ENCODE measurements at places on chromosomes 7 and 10.

DNA sequence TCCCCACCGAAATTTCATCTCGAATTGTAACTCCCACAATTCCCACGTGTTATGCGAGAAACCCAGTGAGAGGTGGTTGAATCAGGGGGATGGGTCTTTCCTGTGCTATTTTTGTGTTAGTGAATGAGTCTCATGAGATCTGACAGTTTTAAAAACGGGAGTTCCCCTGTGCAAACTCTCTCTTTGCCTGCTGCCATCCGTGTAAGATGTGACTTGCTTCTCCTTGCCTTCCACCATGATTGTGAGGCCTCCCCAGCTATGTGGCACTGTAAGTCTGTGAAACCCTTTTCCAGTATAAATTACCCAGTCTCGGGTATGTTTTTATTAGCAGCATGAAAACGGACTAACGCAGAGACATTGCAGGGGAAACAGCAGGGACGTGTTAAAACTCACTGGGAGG is 5.3 kb upstream of the OLAH start:
- no peak for DNase-seq

DNA sequence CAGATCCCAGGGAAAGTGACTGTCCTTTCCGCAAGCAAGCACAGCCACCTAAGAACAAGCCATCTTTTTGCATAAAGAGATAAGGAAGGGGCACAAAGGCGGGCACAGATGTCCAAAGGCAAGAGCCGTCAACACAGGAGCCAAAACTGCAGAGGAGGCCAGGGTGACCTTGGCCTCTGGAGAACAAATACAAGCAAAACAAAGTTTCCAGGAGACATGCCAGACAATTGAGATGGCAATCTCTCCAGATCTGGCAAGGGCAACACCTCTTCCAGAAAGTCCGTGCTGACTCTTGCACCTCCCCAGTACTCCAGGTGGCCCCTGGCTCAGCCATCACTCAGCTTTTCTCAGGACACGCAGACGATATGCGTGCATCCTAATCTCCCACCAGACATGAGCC is 58.2 kb downstream of the TEX36 start:
- peak; percentile 43 for DNase-seq

- no peak for DNase-seq
These were observed 298.3 kb downstream of the GALNT17 start for GRCh38 chr7:71430246-71430645.

DNA sequence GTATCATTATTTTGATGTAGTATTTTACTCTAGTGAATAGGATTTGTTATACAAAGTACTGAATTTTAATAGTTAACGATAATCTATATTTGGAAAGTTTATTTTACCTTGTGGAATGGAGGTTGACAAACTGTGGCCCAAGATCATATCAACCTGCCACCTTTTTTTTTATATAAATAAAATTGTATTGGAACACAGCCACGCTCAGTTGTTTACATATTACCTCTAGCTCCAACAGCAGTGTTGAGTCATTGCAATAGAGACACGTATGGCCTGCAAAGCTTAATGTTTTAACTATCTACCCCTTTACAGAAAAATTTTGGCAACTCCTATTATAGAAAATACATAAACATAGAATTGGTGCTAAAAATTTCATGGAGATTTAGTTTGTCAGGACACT is 239.3 kb downstream of the THSD7A start:
- DNase-seq: no peak

GRCh38 chr7:84337429-84337828 is 142.8 kb upstream of the SEMA3A start:
- DNase-seq: no peak

GRCh38 chr10:88028072-88028471 is 164.6 kb downstream of the PTEN start:
- DNase-seq: no peak

DNA sequence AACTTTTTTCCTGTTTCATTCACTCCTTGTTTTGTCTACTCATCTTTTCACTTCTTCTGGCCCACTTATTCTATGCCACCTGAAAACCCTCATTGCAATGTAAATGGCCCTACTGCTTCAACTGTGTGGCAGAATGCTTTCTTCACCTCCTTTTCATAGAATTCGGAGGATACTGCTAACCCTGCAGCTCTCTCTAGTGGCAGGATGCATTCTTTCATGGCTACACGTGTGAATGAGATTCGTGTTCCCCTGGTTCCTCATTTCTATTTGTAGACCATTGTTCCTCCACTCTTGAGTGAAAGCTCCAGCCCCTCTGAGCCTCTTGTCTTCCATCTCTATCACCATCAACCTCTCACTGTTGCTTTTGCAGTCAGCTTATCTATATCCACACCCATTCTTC is 20.9 kb upstream of the CYP26C1 start:
- DNase-seq: no peak

- DNase-seq: no peak
These were observed 116.1 kb downstream of the KLF6 start for GRCh38 chr10:3668966-3669330.

- DNase-seq: no peak
These were observed 35.3 kb downstream of the PDZD8 start for GRCh38 chr10:117339979-117340378.

DNA sequence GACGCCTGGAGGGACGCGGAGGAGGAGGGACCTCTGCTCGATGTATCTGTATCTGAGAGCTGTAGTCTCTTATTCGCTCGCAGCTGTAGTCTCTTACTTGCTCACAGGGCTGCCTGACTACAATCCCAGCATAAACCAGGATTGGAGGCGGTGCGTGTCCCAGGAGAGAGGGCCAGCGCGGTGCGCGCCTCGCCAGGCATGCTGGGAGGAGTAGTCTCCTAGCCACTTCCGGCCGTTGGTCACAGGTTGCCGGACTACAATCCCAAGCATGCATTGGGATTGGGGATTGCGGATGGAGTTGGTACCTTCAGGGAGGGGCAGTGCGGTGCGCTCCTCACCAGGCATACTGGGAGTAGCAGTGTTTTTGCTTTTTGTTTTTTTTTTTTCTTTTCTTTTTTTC is 421.7 kb upstream of the NUPR2 start:
- peak; percentile 84 for DNase-seq

DNA sequence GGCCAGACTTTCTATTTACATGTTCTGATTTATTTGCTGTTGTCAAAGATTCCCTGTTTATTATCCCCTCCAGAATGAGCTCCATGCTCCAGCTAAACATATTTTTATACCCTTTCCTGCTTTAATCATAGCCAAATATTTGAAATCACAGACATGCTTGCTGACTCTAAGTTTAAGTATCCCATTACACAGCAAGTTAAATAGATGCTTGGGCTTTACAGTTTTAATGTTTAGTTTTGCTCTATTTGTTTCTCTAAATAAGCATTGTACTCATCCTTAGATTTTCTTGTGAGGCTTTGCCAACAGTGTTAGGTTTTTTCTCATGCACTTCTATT is 196.8 kb downstream of the TAX1BP1 start:
- no peak for DNase-seq

- DNase-seq: no peak
These were observed 190.0 kb upstream of the VWC2 start for GRCh38 chr7:49583440-49583839.

- DNase-seq: no peak
These were observed 55.5 kb upstream of the FIGNL1 start for GRCh38 chr7:50505553-50506210.

DNA sequence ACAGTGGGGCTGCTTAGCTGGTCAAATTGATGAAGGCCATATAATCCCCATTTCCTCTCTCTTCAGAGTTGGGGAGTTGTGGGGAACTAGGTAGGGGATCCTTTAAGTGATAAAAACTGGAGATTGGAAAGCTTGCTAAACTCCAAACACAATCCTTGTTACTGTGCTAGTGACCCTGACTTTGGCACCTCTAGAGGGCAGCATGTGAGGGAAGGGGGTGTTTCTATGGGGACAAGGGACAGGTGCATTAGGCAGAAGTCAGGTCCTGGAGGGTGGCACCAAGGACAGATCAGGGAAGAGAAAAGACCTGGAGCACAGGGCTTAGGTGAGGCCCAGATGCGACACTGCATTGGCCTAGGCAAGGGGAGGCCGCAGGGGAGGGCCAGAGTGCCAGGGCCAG is 66.9 kb downstream of the CDHR3 start:
- DNase-seq: no peak

GRCh38 chr7:132509643-132510042 is 66.6 kb downstream of the PLXNA4 start:
- no peak for DNase-seq

DNA sequence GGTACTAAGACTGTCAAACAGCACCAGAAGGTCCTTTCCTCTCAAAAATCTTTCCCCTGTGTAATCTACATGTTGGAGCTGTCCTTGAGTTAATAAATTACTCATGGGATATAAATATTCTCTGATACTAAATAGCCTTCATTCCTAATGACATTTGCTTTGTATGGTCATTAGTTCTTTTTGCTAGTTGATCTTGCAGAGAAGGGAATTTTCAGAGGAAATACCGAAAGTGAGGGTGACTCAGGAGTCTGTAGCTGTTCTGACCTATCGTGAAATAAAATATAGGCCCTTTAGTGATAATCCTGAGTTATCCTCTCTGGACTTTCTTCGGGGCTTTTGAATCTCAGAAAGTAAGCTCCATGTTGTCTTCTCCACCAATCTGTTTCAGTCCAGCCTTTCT is 19.4 kb upstream of the CLDN12 start:
- no peak for DNase-seq

- no peak for DNase-seq
These were observed 175.7 kb upstream of the AUTS2 start for GRCh38 chr7:69422574-69422985.

- no peak for DNase-seq
These were observed 41.1 kb downstream of the AKR1E2 start for GRCh38 chr10:4867109-4867519.

GRCh38 chr10:43453266-43453831 is 16.4 kb downstream of the ZNF487 start:
- no peak for DNase-seq

DNA sequence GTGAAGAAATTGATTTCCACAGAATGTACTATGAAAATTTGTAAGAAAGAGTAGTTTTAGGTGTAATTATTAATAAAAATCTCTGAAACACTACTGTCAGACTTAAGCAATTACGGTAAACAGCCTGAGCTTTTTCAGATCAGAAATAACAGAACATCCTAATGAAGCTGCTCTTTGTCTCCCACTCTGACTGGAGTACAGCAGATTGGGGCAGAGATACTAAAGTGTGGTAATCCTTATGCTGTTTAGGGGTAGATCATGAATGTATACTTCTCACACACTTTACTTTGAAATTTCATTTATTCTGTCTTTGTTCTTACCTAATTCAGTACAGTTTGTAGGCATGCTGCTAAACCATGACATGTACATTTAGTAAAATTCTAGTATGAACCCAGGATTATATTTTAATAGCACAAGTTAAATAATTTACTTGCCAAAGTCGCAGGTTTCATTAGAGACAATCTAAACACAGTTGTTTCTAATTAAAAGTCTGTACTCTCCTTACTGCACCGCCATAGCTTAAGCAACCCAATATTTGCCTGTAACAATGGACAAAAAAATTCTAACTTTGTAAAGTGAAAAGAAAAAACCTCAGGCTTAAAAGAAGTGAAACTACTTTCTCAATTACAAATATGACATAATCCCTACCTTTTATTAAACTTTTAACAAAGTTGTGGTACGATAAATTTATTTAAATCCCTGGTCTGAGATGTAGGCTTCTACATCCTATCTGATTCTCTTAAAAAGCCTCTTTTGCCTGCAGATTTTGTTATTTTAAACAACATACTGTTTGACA is 88.8 kb downstream of the KMT2E start:
- no peak for DNase-seq

- no peak for DNase-seq
These were observed 74.6 kb upstream of the TMEM106B start for GRCh38 chr7:12136523-12136922.

- peak; percentile 92 for DNase-seq
These were observed at the start of gene STAM for GRCh38 chr10:17643755-17644484. TSS of gene STAM (plus strand) at chr10:17644151. CDS start at chr10:17644340, 189 bp downstream.

DNA sequence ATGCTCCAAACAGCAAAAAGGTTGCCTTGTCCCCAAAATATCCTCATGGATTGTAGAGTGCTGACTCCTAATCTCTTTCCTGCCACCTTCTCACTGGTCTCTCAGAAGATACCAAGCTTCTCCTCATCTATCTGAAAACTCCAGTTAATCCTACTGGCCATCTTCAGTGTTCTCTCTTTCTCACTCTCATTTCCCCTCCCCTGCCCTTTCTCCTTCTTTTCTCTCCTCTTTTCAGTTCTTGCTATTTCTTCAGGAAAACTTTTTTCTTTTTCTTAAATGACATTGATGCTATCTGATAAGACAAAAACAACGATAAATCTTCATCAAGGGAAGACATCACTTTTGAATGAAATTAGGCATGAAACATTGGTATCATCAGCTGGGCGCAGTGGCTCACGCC is 109.8 kb downstream of the USP6NL start:
- DNase-seq: no peak

GRCh38 chr7:70042533-70042932 is 444.3 kb downstream of the AUTS2 start:
- DNase-seq: no peak

GRCh38 chr10:16854623-16855022 is 37.4 kb upstream of the RSU1 start:
- DNase-seq: no peak

DNA sequence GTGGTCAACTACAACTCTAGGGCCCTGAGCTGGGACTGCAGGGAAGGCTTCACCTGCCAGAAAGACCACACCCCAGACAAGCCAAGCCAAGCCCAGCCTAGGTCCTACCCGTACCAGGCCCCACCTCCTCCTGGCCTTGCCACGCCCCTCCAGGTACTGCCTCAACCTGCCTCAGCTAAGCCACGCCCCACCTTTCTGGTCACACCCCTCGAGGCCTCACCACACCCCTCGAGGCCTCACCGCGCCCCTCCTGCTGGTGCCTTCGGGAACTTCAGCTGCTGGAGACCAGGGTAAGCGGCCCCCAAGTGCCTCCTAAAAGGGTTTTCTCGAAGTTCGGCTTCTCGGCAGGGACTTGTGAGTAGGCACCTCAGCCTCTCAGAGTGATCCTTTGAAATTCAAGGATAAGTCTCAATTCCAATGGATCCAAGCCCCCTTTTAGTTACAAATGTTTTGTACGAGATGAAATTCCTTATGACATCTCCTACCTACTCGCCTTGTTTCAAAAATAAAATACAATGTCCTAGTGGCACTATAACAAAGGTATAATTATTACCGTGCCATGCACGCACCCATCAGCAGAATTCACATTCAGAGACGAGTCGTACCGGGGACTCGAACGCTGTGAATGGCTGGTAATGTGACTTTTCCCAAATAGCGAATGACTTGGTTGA is 171.2 kb downstream of the ARHGAP21 start:
- peak; percentile 62 for DNase-seq

GRCh38 chr10:34838366-34838900 is 23.3 kb upstream of the PARD3 start:
- DNase-seq: no peak

DNA sequence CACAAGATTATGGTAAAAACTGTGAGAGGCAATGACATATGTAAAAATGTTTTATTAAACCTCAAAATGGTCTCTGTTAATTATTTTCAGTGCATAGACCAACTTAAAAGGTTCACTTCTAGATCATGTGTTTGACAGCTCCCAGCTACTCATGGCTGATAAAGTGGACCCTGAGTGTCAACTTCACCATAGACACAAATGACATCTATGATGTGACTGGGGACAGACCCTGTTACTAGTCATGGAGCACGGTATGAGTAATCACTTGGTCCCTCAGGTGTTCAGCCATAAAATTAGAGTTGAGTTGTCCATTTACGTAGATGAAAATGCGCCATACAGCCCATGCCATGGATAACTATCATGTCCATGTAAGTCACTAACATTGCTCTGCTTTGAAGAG is 199.8 kb downstream of the ZNF365 start:
- no peak for DNase-seq

- DNase-seq: no peak
These were observed 677 bp downstream of the SKAP2 start for GRCh38 chr7:26863518-26864308.

GRCh38 chr7:48097521-48098231 is 8.6 kb downstream of the UPP1 start:
- DNase-seq: no peak

All from testis (tissue), 5 donors.